ENCODE measurements at places on chromosomes 13 and 19.

- no peak for DNase-seq
These were observed 48.9 kb downstream of the DNM2 start for GRCh38 chr19:10766671-10767201.

GRCh38 chr13:85700906-85701305 is 98.3 kb downstream of the SLITRK6 start:
- DNase-seq, result no peak

DNA sequence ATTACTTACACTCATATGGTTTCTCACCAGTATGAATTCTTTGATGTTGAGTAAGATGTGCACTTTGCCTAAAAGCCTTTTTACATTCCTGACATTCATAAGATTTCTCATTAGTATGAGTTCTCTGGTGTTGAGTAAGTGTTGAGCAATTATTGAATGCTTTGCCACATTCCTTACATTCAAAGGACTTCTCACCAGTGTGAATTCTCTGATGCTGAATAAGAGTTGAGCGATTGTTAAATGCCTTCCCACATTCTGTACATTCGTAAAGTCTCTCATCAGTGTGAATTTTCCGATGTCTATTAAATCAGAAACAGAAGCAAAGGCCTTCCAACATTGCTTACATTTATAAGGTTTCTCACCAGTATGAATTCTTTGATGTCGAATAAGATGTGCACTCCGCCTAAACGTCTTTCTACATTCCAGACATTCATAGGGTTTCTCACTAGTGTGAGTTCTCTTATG is 14.2 kb upstream of the ZFP30 start:
- no peak for DNase-seq

DNA sequence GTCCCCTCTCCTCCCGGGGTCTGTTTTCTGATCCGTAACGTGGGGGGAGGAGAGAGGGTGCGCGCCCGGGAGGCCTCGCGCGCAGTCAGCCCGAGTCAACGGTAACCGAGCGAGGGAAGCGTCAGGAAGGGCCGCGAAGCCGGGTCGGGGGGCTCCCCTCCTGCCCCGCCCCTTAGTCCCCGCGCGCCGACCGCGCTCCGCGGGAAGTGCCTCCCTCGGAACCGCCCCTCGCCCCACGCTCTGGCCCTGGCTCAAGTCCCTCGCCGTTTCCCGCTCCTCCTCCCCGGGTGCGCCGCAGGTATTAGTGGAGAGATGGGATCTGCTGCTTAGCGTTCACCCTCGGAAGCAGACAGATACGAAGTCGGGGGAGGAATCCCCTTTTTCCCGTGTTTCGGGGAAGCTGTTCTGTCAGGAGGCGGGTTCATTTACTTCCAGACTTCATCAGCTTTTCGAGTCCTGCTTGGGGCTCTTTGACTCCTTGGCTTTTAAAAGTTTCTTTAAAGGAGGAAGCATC is 770 bp downstream of the HNRNPM start:
- DNase-seq, result peak; percentile 25

DNA sequence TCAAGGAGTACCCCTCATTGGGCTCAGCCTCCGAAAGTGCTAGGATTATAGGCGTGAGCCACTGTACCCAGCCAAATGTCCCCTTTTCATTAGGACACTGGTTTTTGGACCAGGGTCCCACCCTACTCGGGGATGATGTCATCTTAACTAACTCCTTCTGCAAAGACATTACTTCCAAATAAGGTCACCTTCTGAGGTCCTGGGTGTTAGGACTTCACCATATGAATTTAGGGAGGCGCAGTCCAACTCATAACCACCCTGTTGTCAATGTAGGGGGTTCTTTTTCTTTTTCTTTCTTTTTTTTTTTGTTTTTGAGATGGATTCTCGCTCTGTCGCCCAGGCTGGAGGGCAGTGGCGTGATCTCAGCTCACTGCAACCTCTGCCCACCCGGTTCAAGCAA is 32.7 kb upstream of the NFIC start:
- DNase-seq, result no peak
